ENCODE measurements at places on chromosomes 5 and 9.

DNA sequence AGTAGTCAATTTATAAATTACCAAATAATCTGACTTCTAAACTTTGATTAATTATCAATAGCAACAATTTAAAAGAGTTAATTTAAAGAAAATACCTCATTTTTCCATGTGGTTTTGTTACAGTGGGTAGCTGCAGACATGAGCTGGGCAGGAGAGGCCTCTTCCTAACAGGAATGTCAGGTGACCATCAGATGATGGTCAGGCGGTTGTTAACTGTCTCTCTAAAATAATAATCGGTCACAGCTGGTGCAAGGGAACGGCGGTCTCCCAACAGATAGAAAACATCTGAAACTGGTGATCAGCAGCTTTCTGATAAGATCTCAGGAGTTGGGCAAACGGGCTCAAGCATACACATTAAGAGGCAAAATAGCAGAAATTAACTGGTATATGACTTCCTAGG is 342.7 kb upstream of the CYLC2 start:
- no peak for DNase-seq

DNA sequence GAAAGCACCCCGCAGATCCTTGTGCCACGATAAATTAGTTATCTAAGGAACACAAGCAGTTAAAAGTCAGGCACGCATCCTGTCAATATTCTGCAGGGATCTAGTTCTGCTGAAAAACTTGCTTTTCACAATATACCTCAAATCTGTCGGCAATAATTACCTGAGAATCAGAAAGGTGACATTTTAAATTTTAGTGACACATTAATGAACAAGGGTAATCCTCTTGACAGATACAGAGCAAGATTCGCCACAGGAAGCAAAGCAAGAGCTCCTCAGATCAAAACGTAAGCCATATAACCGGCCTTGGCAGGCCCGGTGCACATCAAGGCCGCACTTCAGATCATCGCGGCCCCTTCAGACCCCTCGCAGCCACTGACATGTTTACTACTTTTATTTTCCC is 185.7 kb downstream of the ATPSCKMT start:
- DNase-seq: no peak

- no peak for DNase-seq
These were observed 91.1 kb upstream of the RNF180 start for GRCh38 chr5:64074533-64074932.

DNA sequence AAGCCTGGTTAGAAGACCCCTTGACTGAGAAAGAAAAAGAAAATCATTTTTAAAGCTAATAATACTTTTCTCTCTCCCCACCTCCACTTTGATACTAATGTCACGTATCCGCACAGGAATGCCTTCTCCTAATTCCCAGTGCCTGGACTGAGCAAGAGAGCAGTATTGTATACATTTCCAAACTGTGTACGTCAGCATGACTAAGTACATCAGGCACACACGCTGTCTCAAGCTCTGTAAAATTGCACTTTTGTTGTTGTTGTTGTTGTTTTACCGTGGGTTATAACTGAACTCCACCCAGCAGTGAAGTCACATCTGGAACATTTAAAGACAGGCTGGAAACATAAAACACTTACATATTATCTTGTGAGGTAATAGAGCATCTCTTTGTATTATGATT is 407.6 kb downstream of the DNAH5 start:
- DNase-seq: no peak

DNA sequence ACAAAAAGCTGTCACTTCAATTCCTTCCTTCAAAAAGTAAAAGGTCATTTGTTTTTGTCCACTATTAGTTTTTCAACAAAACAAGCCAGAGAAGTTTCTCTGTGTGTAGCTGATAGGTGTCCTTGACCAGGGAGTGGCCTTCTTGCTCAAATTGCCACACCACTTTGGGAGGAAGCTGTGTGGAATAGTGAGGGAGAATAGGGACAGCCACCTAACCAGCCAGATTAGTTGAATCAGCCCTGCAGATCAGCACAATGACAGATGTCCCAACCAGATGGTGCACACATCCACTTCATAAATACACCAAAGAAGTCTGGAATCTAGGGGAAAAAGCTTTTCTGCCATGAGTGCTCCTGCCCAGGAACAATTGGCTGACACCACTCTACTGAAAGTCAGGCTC is 37.2 kb downstream of the NREP start:
- no peak for DNase-seq

DNA sequence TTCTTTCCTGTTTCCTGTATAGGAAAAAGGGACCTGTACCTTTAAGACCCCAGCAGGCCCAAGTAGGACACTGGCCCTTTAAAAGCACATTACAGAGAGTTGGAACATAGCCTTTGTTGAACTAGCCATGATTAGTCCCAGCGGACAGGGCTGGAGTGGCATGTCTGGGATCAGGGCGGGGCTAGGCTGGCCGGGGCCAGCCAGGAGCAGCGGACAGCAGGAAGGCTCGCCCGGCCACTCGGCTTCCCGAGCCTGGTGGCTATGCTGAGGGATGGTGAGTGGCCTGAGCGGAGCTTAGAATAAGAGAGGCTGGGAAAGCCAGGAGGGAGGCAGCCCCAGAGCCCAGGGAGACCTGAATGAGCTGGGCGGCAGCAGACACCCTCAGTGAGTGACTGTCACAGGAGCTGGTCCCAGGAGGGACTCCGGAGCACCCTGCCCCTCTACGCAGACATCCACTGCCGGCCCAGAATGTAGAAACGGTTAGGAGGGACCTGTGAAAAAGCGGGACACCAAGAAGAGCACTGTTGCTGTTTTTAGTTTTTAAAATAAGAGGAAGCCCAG is 92.1 kb downstream of the DAB2IP start:
- DNase-seq: no peak

- DNase-seq: no peak
These were observed 4.0 kb downstream of the ETF1 start for GRCh38 chr5:138538943-138539627.

DNA sequence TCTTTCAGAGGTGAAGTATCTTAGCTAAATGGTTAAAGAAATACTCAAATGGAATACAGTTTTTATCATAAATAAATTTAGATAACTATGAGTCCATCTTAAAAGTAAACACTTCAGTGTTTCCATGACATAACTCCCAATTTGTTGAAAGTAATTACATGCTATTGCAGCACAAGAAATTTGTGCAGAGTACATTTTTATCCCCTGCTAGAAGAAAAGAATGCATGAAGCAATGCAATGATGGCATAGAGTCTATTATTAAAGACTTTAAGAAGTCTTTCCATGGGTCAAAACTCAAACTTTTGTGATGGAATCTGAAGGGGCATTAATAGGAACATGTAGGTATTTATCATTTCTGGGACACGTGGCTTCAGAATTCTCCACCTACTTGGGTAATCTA is 106.6 kb upstream of the DPYSL3 start:
- DNase-seq: no peak

DNA sequence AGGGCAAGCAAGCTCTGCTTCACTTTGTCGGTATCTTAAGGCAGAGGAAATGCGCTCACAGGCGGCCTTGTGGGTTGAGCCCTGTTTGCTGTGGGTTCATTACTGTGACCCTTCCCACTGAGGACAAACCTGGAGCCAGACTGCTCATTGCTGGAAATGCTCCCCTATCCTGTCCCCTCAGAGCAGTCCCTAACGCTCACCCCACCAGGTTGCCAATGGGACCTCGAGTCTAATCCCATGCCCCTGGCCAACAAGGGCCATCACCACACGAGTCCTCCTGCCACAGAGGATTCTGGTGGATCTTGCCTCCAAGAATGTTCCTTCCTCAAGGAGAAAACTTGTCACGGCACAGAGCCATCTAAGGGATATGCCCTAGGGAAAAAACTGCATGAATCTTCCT is 14.6 kb downstream of the IPPK start:
- DNase-seq: no peak

- no peak for DNase-seq
These were observed 17.5 kb upstream of the TMEFF1 start for GRCh38 chr9:100455470-100455869.

DNA sequence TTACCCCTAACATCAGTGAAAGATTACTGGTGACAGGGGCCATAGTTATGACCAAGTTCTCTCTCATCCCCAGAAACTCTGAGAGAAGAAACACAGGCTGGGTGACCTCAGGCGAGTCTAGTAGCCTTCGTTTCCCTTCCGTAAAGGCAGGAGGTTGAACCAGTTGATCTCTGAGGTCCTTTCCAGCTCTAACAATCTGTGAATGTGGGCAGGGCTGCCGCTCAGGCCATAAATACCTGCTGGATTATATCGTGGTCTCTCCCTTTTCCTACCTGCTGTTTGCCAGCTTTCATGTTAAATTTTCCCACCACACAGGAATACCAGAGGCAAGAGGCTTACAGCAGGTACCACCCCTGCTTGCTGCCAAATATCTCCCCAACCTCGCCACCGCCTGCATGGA is 357.5 kb downstream of the SH3GL2 start:
- no peak for DNase-seq

DNA sequence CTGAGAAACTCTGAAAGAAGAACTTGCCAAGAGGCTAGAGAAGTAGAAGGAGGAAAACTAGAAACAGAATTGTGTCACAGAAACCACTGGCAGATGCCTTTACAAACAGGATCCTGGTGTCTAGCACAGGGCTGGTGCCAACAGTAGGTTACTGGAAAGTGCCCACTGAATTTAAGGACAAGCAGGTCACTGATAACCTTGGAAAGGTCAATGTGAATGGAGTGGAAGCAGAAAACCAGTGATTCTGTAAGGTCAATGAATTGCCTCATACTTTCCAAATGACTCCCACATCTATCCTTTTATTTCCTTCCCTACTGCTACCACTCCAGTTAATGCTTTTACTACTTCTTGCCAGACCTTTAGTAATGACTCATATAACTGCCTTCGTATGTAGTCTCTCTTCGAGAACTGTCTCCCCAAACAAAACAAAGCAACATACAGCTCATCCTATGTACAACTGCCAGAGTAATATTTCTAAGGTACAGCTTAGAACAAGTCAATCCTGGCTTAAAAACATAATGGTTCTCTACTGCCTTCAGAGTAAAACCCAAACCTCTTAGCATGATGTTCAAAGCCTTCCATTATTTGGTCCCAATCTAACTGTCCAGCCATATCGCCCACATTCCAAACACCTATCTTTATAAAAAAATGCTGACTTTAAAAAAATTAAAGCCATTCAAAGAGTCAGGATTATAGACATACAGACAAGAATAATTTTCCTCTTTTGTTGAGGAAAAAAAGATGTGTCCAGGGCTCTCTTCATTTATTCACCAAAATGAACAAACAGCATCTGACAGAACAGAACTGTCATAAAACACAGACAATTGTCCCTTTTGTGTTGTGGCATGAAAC is 52.5 kb downstream of the NR3C1 start:
- no peak for DNase-seq

DNA sequence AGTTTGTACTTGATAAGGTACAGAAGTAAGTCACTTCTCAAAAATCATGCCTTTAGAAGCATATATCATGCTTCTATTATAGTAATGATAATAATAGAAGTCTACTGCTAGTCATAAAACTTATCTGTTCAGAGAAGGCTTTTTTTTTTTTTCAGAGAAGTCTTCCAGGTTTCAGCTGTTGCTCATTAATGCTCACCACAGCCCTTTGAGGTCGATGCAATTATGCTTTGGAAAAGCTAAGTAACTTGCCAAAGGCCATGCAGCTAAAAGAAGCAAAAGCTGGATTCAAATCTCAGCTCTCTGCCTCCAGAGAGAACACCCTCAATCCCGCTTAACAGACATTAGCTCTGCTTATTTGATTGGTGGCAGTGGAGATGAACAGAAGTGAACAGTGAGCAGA is 150.8 kb downstream of the DOCK8 start:
- DNase-seq: no peak

DNA sequence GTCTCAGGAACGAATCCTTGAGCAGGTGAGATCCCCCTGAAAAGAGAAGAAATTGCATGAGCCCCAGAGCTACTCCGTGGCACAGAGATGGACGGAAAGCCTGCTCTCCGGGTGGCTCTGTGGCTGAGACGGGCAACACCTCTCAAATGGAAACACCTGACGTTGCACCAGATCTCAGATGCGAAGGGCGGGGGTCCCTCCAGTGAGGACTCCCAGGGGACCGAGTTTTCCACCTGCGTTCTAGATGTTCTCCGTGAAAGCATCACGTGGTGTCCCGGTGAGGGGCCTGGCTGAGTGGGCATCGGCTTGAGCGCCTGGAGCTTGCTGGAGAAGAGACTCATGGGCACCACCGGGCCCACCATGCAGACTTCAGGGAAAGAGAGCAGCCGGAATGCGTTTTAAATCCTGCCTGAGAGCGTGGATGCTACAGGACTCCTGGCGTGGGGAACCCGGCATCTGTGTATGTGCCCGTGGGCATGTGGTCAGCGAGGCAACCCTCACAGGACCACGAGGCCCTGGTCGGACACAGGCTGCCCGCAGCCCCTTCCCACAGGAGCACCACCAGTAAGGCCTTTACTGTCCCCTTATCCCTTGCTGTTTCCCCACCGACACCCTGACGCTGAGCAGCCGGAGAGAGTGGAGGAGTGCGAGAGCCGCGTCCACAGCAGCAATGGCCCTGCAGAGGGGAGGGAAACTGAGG is 378.4 kb upstream of the IRX4 start:
- no peak for DNase-seq

DNA sequence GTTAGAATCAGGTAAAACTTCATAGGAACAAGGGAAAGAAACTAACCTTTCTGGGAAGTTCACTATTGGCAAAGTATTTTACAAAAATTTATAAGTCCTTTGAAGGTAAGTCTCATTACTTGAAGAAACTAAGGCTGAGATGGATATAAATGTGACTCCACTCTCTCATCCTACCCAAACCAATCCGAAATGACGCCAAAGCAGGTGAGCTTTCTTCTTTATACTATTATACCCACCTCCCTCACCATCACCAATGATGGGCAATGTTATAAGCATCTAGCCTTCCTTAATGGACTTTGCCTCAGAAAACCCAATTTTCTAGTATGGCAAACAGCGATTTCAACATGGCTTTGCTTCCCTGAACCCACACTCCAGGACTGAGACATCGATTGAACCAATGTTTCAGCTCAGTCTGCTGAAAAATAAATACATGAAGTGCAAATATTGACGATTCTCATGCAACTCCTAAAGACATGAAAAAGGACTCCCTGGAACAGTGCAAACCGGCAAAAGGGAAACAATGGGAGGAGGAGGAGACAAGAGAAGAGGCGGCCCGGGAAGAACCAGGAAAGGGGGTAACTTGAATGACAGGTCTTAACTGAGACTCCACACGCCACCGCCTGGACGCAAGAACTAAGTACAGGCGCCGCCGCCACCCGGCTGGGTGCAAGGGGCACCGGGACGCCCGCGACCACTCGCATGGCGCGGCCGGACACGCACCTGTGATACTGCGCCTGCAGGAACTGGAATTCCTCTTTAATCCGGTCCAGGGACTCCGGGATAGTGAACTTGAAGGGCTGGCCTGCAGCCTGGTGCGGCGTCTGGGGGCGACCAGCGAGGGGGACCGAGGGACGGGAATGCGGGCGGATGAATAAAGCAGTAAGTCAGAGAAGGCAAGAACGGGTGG is 2.5 kb downstream of the TLE1 start:
- no peak for DNase-seq

GRCh38 chr9:108463932-108464606 is 391.7 kb downstream of the ACTL7B start:
- DNase-seq: no peak

- DNase-seq: no peak
These were observed 31.0 kb upstream of the GABRP start for GRCh38 chr5:170752257-170753215.

GRCh38 chr5:132473019-132473531 is 17.5 kb downstream of the IRF1 start:
- DNase-seq: peak; percentile 75
